Activated T-helper 1 cell treated with Interleukin-2 at 50 U/mL for 16 hours (primary cell): ENCODE measurements at places on chromosomes 11 and 22.

GRCh38 chr22:26172389-26172990 is 3.2 kb downstream of the SEZ6L start:
- DNase-seq, result no peak

GRCh38 chr22:22450343-22450839 is 58.2 kb downstream of the ZNF280B start:
- DNase-seq, result no peak

- DNase-seq, result no peak
These were observed 682.8 kb downstream of the TBC1D22A start for GRCh38 chr22:47445212-47445611.

DNA sequence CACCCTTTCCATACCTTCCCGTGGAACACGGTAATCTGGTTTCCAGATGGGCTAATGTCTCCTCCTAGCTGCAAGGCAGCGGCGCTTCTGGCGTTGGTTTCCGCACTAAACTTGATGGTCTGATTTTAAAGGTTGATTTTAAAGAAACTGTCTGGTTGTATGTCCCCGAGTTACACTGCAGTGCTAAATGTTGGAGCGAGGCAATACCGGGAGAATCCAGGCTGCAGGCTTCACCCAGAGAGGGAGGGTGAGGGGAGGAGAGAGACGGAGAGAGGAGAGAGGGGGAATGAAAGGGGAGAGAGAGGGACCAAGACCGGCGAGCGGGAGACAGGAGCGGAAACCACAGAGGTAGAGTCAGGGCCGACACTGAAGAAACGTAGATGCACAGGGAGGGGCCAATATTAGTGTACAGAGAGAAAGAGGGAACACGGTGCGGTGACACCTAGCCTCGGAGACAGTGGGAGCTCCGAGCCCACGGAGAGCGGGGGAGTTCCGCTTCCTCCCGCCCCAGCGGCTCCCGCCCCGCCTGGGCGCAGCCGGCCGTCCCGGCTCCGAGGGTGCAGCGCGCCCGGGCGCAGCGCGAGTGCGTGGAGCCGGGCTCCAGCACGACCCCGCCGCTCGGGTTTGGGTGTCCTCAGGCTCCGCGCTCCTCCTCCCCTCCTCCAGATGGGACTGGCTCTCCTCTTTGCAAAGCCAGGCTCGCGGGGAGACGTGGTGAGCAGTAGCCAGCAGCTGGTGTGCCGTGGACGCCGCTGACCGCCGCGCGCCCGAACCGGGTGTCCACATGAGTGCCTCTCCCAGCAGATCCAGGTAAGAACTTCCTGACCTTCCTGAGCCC is 71.9 kb upstream of the GRAMD1B start:
- DNase-seq, result no peak

DNA sequence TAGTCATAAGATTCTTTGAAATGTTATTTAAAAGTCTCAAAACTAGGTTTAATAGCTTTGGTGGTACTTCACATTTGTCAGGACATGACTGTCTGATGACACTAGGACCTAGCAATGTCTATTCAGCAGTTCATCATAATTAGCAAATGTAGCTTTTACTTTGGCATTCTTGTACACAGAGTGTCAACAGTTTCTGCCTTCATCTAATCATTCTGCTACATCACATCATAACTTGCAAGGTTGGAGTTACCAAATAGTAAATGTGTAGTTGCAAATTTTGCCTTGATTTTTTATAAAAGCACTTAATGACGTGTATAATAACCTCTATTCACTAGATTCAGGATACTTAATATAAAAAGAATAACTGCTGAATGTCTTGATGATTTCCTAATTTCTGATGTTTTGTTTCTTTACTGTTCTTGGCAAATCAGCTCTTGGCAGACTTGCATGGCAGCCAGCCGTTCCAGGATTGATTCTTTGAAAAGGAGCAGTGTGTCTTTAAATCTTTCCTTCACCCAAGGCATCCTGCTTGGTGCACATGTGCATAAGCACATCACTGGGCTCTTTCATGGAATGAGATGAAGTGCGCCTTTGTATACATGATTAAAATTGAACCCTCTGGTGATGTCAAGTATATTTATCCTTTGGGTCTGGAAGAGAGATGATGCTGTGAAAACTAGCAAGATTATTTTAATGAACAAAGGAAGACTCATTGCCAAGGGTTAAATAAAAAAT is 12.2 kb downstream of the FBXO7 start:
- DNase-seq, result no peak

- no peak for DNase-seq
These were observed 844.0 kb downstream of the TBC1D22A start for GRCh38 chr22:47606426-47606825.

GRCh38 chr11:17369094-17369493 is 17.5 kb downstream of the NCR3LG1 start:
- DNase-seq, result no peak

GRCh38 chr11:70743329-70743728 is 345.0 kb downstream of the CTTN start:
- DNase-seq, result no peak

DNA sequence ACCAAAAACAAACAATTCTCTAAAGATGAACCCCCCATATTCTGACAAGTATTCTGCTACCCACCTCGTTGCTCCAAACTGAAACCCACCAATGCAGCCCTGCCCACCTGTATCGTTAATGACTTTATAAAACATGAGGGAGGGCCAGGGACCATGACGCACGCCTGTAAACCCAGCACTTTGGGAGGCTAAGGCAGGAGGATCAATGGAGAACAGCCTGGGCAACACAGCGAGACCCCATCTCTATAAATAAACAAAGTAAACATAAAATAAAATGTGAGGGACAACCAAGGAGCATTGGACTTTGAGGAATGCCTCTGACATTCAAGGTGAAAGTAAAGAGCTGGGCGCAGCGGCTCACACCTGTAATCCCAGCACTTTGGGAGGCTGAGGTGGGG is 39.8 kb upstream of the ATXN10 start:
- DNase-seq, result no peak

GRCh38 chr11:47425611-47426010 is 628 bp downstream of the PSMC3 start:
- no peak for DNase-seq

DNA sequence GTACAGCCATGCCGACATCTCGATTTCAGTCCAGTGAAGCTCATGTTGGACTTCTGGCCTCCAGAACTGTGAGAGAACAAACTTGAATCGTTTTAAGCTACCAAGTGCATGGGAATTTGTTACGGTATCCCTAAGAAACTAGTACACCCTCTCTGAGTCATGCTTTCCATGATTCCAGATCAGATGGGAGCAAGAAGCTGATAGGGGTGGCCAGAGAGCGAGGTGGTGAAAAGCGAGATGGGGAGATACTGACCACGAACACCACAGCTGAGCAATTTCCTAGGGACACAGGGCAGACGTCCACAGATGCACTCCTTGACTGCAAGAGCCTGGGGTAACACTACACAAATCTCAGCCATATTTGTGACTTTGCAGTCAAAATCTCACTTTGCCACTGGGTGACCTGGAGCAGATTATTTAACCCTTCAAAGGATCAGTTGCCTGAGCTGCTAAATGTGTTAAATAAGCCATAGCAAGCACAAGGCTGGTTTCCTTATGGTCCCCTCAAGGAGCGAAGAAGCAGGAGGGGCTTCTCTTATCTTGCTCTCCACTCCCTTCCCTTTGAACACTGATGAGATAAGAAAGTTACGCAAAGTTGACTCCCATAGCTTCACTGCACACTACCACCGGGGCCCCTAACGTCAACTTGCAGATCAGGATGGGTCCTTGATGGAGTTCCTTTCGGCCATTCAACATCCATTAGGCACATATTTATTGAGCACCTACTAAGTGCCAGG is 22.6 kb upstream of the RCN1 start:
- no peak for DNase-seq

DNA sequence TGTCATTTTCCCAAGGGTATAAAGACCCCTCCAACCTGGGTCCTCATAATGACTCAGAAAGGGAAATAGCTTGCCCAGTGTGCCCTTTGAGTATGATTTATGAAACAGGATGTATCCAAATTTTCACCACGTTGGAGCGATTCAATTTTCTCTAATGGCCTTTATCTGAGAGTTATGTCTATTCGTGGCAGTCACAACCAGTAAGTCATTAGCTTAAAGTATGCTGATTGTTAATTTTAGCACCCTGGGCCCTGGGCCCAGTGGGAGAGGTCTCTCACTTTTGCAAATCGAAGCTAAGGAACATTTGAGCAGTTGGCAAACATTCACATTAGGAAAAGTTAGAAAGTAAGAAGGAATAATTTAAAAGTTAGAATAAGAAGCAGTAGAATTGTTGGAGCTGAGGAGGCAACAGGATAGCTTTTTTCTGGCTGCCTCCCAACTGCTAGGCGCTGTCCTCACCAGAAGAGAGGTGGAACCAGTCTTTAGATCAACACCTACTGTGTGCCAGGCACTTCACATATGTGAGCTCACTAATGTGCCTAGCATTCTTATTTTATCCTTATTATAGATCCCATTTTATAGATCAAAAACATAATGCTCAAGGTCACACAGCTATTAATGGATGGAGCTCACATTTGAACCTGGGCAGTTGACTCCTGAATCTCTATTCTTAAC is 24.5 kb downstream of the INSC start:
- DNase-seq, result no peak

DNA sequence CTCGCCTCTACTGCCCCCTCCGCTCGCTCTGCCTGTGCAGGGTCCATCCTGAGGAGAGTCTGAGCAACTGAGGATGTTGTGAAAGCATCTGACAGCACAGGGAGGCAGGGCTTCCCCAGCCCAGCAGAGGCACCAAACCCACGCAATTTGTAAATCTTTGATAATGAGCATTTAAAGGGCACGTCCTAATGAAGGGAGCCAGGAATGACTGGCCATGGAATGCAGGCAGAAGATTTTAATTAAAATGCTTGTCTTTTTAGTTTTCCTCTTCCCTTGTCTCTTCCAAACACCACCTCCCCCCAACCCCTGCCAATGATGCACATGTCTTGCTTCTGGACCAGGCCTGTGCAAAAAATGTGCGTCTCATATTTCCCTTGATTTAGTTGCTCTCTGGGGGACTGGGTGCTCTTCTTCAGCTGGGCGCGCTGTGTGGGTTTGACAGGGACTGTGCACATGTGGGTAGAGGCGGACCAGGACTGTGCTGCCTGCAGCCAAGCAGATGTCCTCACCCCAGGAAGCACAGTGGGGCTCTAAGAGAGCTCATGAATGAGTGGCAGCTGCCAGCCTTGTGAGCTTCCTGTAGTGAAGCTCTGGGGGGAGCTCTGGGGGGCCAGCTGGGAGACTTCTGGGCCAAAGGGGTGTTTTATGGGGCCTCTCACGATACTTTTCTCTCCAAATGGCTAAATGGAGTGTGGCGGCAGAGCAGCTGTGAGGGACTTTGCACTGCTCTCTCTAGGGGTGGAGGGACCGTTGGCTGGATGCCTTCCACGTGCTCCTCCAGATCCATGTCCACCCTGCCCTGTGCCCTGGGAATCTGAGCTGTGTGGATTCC is 273.5 kb downstream of the ST3GAL4 start:
- no peak for DNase-seq
